ENCODE measurements at places on chromosomes 3 and 15.
A peak's percentile ranks its signal among the peaks of the same experiment; 100 is the strongest.

GRCh38 chr3:50474717-50475116 is 28.7 kb downstream of the CACNA2D2 start:
- DNase-seq, result no peak

GRCh38 chr15:65254356-65254755 is 32.3 kb downstream of the PARP16 start:
- peak; percentile 63 for DNase-seq

- no peak for DNase-seq
Observed at GRCh38 chr3:62638316-62638715, 236.9 kb downstream of the CADPS start.

- DNase-seq, result no peak
Observed at GRCh38 chr3:159451482-159451881, 537.2 kb upstream of the IL12A start.

DNA sequence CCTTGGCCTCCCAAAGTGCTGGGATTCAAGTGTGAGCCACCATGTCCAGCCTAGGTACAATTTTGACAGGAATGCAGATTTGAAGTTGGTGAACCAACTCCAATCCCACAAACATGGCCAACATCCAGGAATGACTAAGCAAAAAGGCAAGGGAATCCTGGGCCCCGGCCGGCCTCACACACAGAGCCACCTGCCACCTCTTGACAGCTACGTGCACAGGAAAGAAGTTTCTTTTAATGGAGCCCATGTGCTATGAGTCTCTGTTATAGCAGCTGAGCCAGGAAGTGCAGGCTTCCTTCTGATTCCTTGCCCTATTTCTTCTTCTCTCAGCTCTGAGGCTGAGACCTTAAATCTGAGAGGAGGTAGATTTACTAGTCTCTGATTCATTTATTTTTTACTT is 8.8 kb downstream of the TMEM40 start:
- no peak for DNase-seq

DNA sequence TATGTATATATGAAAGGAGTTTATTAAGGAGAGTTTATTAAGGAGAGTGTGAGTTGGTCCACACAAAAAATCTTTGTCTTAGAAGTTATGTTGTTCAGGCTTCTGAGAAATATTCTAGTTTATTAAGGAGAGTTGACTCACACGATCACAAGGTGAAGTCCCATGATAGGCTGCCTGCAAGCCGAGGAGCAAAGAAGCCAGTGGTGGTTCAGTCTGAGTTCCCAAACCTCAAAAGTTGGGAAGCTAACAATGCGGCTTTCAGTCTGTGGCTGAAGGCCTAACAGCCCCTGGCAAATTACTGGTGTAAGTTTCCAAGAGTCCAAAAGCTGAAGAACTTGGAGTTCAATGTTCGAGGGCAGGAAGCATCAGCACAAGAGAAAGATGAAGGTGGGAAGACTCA is 42.4 kb upstream of the DAZL start:
- DNase-seq, result no peak

DNA sequence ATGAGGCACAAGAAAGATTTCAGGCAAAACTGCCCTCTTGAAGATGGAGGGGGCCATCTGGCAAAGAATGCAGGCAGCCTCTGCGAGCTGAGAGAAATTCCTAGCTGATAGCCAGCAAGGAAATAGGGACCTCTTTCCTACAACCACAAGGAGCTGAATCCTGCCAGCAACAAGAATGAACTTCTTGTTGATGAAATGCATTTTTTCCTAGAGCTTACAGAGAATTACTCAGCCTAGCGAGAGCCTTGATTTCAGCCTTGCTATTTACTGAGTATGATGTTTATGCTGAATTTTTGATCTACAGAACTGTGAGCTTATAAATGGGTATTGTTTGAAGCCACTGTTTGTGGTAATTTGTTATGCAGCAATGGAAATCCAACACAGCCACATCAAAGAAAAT is 148.5 kb upstream of the NAALADL2 start:
- no peak for DNase-seq

- no peak for DNase-seq
Observed at GRCh38 chr3:33525232-33525631, 85.0 kb upstream of the UBP1 start.

GRCh38 chr15:28990390-28990789 is 104.6 kb downstream of the APBA2 start:
- DNase-seq, result no peak

DNA sequence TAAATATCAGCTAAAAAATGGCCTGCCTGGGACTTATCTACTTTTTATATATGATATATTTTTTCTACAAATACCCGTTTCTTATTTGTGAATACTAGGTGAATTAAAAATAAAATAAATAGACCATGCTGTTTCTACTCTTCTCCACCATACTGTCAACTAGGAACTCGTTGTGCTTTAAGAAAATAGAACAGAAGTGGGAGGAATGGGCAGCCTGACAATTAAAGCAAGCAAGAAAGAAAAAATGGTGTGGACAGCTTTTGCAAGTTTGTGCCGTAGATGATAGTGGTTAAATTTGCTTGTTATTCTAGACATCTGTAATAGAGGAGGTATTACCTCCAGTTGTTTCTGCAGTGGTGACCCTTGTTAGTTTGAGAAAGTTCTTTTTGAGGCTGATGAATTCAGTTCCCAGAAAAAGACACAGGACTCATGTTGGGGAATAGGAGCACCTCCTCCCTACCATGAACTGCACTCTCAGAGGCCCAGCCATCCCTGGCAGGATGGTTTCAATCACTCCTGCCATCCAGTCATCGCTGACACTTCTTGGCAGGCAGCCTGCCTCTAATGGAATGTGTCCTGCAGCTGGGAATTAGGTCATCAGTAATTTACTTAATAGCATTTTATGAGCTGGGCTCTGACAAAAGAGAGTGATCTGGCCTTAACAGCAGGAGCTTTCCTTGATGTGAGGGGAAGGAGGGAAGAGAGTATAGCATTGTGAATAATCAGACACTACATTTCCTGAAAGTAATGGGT is 105.0 kb upstream of the GAP43 start:
- peak; percentile 25 for DNase-seq

GRCh38 chr3:11415099-11415498 is 142.9 kb downstream of the ATG7 start:
- no peak for DNase-seq

DNA sequence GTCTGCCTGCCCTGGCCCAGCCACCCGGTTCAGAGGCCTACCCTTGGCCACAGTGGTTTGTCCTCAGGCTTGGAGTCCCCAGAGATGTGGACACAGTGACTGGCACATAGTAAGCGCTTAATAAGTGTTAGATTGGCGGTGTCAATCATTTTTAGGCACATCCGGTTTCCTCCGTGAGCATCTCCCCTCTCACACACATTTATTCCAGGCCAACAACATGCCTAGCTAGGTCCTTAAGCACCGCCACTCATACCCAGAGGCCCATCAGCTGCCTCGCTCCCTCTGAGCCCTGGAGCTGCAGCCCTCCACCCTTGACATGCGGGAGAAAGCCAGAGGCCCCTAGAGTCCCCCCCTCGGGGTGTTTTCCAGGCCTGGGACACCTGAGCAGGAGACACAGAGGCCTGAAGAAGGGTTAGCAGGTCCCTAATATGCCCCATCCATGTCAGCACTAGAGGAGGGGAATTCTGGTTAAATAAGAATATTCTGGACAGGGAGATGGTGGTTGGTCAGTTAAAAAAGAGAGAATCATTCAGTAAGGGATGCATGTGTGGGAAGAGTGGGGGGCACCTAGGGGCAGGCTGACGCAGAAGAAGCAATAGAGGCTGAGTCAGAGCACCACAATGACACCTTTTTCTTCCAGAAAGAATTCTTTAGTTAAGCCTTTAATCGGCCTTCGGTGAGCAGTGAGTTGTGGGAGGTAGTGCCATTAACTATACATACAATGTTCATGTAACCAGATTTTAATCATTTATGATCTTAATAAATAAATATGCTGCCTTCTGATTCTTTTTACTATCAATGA is 22.3 kb downstream of the NR2F2 start:
- no peak for DNase-seq

DNA sequence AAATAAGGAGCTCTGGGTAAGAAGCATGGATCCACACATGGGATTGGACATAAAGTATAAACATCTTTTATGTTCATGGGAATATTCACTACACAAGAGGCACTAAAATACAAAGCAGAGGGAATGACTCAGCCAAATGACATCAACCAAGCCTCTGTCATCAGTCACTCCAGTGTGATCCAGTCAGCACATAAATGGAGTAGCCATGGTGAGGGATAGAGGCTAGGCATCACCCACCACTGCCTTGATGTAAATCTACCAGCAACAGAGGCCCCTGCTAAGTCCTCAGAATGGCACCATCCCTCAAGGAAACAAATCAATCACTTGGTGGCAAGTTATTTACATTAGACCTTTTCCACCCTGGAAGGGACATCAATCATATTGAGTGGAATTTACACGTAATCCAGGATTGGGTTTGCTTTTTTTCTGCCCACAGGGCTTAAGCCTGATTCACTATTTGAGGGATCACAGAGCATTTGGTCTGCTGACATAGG is 27.2 kb downstream of the VEPH1 start:
- no peak for DNase-seq

DNA sequence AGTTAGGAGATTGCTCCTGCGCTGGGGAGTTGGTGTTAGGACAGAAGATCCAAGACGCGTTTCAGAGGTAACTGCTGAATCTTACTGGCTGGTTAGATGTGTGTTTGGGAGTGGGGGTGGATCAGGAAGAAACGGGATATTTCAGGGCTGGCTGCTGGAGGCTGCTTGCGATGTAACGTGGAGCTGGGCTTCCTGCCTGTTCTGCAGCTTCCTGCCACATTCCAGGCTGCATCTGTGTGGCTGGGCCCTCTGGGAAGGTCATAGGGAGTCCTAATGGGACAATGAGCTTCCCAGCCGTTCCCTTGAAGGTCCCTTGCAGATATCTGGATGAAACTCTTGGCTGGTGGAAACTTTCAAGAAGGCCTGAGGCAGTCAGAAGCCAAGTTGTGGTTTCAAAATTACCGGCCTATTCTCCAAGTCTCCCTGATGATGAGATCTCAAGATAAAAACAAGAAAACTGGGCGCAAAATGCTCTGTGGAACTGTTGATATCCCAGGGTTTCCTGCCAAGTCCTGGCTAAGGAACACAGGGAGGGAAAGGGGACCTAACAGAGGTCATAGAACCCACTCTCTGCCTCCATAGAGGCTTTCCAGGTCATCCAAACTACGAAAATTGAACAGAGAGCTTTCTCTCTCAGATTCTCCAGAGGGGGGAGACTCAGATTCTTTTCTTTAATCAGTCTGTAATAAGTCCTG is 67.0 kb downstream of the NOX5 start:
- no peak for DNase-seq

DNA sequence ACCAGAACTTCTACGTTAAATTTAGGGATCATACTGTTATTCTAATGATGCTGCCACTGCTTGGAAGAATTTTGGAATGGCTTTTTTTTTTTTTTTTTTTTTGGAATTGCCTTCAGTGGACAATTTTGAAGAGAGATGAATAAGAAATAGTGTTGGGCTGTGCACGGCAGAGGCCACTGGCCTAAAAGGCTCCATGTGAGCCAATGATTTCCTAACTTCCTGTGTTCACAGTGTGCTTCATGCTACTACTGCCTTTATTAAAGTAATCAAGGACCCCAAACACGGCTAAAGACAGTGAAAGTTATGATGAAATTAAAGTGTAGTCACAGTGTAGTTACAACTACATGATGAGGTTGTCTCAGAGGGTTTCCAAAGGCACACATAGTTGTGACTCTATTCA is 100.8 kb upstream of the TNFAIP8L3 start:
- DNase-seq, result no peak

- DNase-seq, result no peak
Observed at GRCh38 chr3:95459706-95460105, 1354.7 kb upstream of the EPHA6 start.

- no peak for DNase-seq
Observed at GRCh38 chr15:40825661-40826422, 2.7 kb downstream of the PPP1R14D start.

DNA sequence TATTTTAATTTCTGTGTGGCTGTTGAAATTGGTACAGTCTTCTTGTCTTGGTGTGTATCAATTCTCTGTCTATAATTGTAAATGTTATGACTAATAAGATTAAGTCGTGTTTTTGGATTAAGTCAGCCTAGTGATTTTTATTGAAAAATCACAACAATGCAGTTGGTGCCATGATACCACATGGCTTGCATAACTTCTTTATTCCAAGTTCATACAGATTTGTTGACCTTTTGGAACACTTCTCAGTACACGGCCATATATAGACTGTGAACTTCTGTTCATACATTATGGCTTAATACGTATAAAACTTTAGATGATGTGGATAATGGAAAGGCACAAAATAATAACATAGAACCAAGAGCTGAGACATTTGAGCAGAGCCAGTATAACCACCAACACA is 121.2 kb upstream of the NAALADL2 start:
- no peak for DNase-seq

DNA sequence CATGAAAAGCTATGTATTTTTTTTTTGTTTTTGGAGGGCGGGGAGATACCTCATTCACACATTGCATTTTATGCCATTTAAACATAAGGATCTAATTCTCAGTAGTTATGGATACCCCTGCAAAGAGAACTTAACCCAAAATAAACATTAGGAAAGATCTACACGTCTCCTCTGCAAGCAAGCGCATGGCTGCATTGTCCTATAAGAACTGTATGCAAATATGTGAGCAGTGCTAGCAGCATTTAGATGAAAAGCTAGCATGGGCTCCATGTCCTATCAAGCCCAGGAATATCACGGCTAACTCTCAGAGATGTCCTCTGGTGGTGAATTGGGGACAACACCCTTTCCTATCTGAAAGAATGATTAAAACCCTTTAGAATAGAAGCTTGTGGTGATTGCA is 292.8 kb downstream of the MEX3B start:
- no peak for DNase-seq

- DNase-seq, result no peak
Observed at GRCh38 chr3:36681867-36682266, 82.5 kb downstream of the DCLK3 start.

DNA sequence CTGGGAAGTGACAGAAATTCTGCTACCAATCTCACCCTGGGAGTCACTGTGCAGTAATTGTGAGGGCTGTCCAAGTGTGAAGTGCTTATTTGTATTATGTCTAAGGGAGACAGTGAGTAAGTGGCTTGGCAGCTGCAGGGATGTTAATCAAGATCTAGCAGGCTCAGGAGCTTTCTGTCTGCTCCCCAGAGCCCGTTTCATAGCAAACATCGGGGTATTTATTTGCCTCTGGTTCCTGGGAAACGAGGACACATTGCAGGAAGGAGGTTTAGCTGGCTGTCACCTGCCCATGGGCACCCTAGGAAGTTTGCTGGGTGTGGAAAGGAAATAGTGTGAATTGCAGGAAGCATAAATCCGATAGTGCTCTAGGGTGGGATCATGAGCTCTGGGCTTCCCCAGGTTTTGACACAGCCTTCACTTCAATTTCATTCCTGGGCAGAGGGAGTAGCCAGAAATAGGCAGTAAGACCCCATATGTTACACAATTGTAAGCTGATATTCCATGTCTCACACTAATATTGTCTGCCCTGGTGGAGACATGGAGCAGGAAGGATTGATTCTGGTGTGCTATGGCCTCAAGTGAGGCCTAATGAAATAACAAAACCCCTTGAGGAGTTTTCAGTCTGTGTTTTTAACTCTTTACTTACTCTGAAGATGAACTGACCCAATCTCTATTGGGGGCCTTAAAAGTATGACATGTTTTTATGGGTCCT is 74.1 kb upstream of the MITF start:
- no peak for DNase-seq

- no peak for DNase-seq
Observed at GRCh38 chr3:132596816-132597433, at the start of gene ACKR4. TSS of gene ACKR4 (plus strand) at chr3:132597270. CDS start at chr3:132600398, 3,128 bp downstream.
